ENCODE measurements at places on chromosomes 5 and 9. TPM values are rescaled to one million over a fixed set of nuclear protein-coding genes. Genes with fewer than 3 reads are reported as not detected.

The TMEM215 gene
- total RNA-seq, result not detected

The SPARC gene
- total RNA-seq, result 103 TPM

The PCDHGB1 gene
- total RNA-seq, result 0.35 TPM

The GPSM1 gene
- total RNA-seq, result 23.6 TPM

The DCP2 gene
- 48.8 TPM for total RNA-seq

The PCDHGA1 gene
- total RNA-seq, result under 0.01 TPM

- no peak for DNase-seq
Measured at GRCh38 chr5:50697739-50698138, 31.3 kb downstream of the PARP8 start.

DNA sequence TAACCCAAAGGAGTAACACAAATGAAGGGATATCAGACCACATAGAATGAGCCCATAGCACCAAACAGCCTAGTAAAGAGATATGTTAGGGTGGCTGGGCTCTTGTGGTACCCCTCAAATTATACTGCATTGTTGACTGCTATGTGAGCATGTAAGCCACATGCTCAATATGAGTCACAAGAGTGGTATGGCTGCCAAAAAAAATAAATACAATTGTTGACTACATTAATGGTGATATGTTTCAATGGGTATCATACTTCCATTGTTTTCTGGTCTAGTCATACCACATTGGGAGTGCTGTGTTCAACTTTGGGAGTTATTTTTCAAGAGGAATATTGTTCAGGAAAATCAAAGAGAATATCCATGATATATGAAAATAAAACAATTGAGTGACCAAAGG lies 162.4 kb upstream of the PIK3R1 start:
- DNase-seq, result peak; percentile 51

DNA sequence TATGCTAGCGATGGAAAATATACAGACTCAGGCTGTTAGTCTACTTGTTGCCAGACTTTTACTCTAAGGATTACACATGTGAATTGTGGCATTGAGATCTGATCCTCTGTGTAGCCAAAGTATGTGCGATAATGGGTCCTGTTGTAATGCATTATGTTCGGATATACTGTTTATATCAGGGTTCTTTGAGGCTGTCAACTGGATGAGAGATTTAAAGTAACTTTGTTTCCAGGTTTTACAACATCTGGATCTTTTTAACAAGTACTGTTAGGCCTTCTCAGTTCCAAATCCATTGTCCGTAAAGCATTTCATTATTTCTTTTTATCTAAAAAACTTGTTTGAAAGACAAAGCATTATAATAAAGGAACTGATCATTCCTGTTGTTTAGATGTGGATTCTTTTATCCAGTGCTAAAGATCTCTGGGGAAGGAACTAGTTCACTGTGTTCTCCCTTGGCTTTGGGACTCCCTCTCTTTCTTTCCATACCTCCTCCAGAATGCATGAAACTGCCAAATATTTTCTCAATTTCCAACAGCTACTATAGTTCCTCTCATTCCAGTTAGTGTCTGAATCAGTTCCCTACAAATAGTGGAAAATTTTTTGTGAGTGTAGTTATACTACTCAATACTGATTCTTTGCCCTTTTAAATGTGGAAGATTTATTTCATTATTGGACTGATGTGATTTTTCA lies 68.8 kb downstream of the HACD4 start:
- no peak for DNase-seq

DNA sequence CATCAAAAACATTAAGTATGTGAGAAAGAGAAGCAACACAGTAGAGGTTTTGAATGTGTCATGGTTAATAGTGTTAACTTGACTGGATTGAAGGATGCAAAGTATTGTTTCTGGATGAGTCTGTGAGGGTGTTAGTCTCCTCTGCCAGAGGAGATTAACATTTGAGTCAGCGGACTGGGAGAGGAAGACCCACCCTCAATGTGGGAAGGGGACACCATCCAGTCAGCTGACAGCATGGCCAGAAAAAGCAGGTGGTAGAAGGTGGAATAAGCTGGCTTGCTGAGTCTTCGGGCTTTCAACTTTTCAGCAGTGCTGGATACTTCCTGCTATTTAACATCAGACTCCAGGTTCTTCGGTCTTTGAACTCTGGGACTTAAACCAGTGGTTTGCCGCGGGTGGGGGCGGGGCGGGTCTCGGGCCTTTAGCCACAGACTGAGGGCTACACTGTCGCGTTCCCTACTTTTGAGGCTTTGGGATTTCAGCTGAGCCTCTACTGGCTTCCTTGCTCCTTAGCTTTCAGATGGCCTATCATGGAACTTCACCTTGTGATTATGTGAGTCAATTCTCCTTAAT lies 309.9 kb upstream of the ST8SIA4 start:
- no peak for DNase-seq

- peak; percentile 99 for DNase-seq
Measured at GRCh38 chr5:21152611-21153010, 1164.6 kb upstream of the CDH18 start.

DNA sequence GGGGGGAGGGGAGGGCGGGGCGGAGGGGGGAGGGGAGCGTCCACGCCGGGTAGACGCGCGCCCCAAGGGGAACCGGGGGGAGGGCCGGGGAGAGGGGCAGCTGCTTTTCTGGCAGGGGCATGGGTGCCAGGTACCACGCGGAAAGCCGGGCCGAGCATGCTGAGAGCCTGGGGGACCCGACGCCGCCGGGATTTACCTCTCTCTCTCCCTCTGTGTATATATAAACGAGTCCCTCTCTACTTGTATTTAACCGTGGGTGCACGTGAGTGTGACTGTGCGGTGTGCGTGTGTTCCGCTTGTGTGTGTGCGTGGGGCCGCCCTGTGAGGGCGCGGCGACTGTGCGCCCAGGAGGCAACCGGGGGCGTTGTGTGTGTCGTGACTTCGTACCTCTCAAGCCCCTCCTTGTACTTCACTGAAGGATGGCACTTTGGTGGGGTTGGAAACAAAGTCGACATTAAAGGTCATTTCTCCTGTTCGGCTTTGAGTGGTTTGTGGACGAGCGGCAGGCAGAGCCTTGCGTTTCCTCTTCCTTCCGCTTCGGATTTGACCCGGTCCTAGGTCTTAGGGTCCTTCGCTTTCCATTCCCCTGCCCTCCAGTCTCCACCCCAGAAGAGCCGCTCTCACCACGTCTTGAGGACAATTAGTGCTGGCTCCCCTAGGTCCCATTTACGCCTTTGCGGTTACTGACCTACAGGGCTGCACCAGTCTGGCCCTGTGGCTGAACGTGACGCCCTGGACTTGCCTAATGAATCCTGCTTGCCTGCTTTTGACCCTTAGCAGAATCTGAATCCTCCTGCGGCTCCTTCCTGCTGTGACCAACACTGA lies 36.2 kb upstream of the TTC1 start:
- DNase-seq, result no peak

DNA sequence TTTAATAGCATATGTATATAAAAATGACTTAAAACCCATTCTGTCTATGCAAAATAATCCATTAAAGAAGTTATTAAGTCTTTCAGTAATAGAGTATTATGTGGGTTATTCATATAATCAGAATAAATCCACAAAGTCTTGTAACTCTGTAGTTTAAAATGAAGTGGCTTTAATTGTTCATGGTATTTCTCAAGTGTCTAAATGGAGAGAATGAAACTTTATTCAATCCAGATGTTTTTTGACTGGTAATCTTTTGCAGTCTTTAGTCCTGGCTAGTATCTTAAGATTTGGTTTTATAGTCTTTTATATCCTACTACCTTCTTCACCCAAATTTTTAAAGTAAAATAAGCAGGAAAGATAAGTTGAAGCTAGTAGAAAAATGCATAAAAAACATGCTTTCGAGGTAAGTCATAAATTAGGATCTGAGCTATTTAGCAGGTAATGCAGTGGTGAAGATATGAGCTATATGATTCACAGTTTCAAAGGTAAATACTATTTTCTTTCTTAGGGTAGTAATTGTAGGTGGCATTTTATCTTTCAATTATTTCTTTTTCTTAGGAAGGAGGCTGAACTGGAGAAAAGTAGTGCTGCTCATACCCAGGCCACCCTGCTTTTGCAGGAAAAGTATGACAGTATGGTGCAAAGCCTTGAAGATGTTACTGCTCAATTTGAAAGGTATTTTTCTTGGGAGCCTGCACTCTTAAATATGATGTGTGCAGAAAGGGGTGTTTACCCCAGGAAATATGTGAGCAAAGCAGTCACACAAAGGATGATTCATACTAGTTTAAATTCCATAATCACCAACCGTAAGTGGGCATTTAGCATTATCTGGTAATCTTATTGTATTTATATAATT lies 17.9 kb downstream of the HMMR start:
- DNase-seq, result peak; percentile 43

- DNase-seq, result no peak
Measured at GRCh38 chr5:143550986-143551630, 147.6 kb upstream of the NR3C1 start.

- DNase-seq, result no peak
Measured at GRCh38 chr9:131060900-131061630, 35.3 kb upstream of the AIF1L start.

- no peak for DNase-seq
Measured at GRCh38 chr5:131084436-131084835, 80.6 kb downstream of the HINT1 start.

DNA sequence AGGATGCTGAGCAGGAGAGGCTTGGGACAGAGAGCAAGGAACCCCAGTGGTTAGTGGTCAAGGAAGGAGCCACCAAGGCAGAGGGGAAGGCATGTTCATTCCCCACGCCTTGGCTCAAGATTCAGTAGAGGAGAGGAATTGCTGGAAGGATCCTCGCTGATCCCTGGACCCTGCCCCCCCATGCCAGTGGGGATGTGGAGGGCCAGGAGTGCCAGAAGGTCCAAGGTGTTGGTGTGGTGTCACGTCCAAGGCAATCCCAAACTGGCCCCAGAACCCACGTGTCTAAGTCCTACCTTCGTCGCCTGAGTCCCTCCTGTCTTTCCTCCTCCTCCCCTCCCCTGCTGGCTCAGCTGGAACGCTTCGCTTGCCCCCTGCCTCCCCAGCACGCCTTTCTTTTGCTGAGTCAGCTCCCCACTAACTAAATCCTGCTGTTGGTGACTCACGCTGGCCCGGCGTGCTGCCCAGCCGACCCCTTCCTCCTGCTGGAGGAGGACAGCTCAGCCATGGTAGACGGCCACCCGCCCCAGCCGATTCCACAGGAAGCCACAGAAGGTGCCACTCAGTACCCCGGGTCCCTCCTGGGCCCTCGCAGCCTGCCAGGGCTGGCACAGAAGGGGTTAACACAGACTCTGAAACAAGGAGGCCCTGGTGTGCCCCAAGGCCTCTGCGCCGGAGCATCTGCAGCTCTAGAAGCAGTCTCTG lies 37.6 kb upstream of the ORM1 start:
- DNase-seq, result peak; percentile 89

GRCh38 chr9:132411091-132411508 lies 1.1 kb downstream of the CFAP77 start:
- peak; percentile 12 for DNase-seq

- DNase-seq, result no peak
Measured at GRCh38 chr5:178388386-178389025, 155.9 kb upstream of the PHYKPL start.

GRCh38 chr5:180717989-180718388 lies 21.9 kb downstream of the OR2Y1 start:
- no peak for DNase-seq

DNA sequence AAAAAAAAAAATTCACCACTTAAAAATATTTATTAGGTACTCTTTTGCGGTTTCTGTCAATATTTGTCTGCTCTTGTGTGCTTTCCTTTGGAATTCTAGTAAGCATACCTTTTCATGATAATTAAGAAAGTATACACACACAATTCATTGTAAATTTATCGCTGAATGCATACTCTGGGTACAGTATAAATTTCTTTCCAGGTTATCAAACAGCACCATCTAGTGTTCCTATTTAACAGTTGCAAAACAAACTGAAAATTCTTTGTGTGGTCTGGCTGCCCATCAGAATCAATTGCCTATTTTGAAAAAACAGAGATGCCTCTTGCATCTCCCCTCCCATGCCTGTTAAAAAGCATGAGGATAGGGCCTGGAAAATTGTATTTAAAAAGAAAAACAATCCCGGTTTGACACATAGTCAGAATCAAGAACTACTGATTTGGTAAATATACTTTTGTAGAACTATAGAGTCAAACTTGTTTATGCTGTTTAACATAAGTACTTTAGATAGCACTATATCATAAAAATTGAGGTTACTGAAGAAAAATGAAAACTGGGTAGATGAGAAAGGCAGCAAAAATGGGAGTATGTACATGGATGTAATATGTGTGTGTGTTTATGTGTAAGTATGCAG lies 16.2 kb downstream of the PGGT1B start:
- DNase-seq, result peak; percentile 52

DNA sequence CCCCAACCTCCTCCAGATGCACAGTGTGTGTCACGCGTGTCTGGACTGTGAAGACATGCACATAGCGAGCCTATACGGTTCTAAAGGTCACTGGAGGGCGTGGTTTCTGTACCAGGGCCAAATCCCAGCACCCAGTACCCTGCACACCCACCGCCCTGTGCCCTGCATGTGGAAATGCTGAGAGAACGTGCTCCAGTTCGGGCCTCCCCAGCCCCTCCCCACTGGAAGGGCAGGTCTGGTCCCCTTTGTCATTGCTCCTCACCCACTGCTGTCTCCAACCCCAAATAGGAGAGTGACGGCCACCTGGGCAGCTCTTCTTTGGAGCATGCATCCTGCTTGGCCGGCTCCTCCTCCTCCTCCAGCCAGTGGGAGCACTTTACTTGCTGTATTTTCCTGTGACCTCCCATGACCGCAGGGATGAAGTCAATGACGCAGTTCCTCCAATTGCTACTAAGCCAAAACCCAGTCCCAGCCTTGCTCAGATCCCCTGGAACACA lies 116.7 kb downstream of the WNK2 start:
- DNase-seq, result no peak

GRCh38 chr9:13860946-13861640 lies 452.8 kb downstream of the NFIB start:
- DNase-seq, result no peak

DNA sequence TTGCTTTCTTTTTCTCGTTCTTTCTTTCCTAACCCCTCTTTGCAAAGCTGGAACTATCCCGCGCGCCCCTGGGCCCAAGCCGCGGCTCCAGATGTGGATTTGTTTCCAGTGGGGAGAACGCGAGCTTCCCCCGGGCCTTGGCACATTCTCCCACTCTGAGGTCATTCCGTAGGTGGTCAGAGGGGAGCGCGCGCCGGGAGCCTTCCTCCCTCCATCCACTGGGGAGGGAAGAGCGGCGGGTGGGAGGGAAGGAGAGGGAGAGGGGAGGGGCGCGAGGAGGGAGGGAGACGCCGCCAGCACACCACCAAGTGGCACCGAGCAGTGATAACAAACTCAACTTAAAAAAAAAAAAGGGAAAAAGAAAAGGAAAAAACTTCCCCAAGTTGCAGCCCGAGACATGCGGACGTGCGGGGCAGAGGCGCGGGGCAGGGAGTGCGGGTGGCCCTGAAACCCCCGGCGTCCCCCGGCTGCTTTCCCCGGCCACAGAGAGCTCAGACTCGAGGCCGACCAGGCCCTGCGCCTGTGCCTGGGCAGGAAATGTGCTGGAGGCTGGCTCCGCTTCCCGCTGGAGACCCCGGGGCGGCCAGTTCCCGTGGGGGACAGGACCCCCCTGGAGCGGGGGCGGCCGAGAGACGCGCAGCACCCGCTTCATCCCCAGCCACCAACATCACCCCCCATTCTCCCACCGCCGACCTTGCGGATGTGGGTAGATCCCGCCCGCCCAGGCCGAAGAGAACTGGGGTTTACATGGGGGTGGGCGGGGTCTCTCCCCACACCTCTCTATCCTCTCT lies 3.1 kb downstream of the IER5L start:
- DNase-seq, result peak; percentile 62

- DNase-seq, result no peak
Measured at GRCh38 chr9:95276395-95276954, 41.0 kb downstream of the FANCC start.

- DNase-seq, result no peak
Measured at GRCh38 chr5:33755231-33755630, 136.6 kb downstream of the ADAMTS12 start.

- DNase-seq, result peak; percentile 79
Measured at GRCh38 chr5:14144586-14145434, 1.7 kb downstream of the TRIO start.

GRCh38 chr9:17776735-17777134 lies 197.9 kb downstream of the SH3GL2 start:
- DNase-seq, result peak; percentile 21
